ENCODE measurements at places on chromosomes 5 and 9.

GRCh38 chr5:147507480-147508126 lies 2.3 kb downstream of the DPYSL3 start:
- no peak for DNase-seq

GRCh38 chr5:143516249-143516648 lies 112.8 kb upstream of the NR3C1 start:
- DNase-seq, result no peak

- no peak for DNase-seq
These were observed 20.6 kb downstream of the B4GALT7 start for GRCh38 chr5:177620560-177620959.

DNA sequence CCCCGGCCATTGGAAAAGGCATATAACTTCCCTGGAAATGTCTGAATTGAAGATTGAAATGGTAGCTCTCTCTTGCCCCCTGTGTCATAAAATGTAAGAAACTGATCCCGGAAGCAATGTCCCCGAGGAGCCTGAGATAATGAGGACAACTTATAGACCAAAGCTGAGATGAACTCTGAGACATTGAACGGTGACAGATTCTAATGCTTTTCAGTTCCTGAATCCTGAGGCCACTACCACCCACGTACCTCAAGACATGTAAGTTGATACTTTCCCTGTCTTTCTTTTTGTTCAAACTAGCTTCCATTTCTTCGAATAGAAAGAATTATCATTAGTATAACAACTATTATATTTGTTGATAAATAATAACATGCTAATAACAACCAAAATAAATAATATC lies 51.0 kb downstream of the KIF4B start:
- DNase-seq, result no peak

DNA sequence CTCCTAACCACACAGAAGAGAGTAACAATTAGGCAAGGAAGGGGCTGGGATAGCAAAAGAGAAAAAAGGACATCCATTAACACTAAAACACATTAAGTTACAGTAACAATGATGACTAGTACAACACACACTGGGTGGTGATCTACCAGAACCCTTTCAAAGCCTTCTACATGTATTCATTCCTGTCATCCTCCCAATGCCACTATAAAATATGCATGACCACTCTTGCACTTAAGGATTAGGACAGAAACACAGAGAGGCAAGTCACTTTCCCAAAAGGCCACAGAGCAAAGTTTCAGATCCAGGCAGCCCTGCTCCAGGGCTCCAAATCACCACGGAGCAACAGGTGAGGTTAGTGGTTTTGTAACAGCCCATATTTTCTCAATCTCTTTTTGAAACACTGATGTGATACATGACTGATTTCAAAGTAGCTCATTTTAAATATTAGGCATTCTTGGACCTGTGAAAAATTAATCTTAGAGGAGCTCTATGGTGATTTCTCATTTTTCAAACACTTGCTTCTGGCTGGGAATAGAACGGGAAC lies 86.7 kb downstream of the AUH start:
- DNase-seq, result no peak

- DNase-seq, result no peak
These were observed 166.4 kb downstream of the PBX3 start for GRCh38 chr9:125913551-125913950.

DNA sequence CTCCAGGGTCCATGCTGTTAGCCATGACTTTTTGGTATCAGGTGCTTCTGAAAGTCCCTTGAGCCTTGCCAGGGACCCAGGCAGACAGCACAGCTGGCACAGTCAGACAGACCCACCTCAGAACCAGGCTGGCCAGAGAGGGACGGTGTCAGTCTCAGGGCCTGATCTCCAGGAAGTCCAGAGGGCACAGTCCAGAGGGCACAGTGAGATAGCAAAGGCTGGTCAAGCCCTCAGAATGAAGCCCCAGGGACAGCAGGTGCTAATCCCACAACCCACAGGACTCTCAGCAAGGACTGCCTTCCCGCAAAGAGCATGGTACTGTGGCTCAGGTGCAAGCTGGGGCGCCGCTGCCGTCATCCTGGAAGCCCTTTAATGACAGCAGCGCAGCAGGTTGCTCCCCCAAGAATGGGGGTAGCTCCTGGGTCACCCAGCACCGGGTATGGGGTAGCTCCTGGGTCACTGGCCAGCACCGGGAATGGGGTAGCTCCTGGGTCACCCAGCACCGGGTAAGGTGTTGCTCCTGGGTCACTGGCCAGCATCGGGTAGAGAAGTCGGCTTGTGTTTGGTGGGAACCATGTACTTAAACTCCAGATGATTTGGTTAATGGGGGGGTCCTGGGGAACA lies 105.6 kb upstream of the PHYKPL start:
- no peak for DNase-seq

- DNase-seq, result no peak
These were observed 45.6 kb downstream of the COL15A1 start for GRCh38 chr9:98989036-98990000.
